ENCODE measurements at places on chromosomes 1 and 21.

DNA sequence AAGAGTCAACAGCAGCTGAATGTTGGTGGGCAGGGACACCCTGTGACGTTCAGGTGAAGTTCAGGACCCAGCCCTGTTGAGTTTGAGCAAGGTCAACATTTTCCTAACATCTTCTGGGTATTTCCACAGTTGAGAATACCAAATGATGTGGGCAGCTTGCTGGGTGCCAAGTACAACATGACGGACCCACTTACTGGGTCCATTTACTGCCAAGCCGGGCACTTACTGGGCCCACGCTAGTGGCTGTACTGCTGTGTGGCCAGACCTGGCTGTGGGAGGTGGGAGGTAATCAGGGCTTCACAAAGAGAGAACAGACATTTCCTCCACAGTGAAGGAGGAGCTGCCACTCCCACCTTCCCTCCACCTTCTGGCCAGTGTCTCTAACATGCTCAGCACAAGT is 99.2 kb downstream of the PSMG1 start:
- DNase-seq, result no peak

GRCh38 chr1:231803353-231803752 is 176.8 kb downstream of the DISC1 start:
- no peak for DNase-seq

- DNase-seq, result no peak
Observed at GRCh38 chr21:42219606-42220137, 732 bp downstream of the ABCG1 start.

GRCh38 chr1:116448785-116449385 is 75.8 kb downstream of the ATP1A1 start:
- DNase-seq, result no peak

GRCh38 chr1:225253173-225253572 is 174.7 kb downstream of the LBR start:
- no peak for DNase-seq
